Iris pigment epithelial cell (primary cell): ENCODE measurements at places on chromosomes 5 and 9.

DNA sequence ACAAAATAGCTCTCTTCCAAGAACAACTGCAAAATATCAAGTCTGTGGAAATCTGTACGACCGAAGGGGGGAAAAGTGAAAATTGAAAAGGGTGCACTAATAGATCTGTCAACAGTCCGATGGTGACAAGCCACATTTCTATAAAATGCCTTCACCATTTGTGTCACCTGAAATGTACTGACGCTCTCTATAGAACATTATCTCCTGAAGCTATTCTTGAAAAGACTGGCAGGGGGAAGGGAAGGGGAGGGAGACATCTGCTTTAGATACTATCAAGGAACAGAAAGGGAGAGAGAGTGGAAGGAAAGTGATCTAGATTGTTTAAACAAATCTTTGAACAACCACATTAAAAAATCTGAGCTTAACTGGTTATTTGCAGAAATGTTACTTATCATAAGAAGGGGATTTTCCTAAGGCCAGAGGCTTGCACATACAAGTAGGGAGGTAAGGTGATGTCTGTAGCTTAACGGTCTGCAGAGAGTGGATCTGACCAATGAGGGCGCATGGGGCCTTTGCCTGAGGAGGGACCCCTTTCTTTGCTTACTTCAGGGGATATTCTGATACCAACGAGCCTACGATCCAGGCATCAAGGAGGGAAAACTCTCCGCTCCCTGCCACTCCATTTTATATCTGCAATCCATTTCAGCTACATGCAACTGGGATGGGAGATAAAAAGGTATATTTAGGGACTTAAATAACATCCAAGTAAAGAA, 92.1 kb downstream of the CRB2 start:
- DNase-seq = no peak

- no peak for DNase-seq
Observed at GRCh38 chr5:4520559-4520958, 619.6 kb upstream of the ADAMTS16 start.

DNA sequence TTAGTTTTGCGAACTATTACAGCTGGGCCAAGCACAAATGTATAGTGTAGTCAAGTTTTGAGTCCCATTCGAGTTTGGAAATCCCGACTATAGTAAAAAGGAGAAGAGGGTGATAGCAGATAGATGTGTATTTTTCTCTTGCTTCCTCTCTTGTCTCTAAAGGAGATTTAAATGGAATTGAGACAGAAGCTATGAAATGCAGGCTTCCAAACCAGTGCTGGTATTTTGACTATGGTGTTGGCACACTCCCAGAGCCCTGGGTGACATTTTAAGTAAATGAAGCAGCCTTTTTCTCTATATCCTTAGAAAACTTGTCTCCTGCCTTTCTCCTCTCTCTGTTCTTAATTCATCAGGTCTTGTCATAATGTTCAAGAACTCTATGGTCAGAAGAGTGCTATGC, 17.7 kb upstream of the AUH start:
- DNase-seq = no peak

DNA sequence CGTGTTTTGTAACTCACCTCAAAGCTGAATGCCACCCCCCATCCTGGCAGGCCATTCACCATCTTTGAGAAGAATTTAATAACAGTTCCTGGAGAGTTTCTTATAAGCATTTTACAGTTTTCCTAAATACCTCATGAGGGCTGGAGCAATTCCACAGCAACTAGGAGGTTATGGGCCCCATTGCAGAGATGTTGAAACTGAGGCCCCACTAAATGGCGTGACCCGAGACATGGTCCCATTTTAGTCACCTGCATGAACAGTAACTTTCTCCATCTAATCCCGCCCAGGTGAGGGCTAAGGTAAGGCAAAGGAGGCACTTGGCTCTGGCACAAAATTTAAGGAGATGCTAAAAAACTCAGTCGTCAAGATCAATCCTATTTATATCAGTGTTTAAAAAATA, 77.5 kb downstream of the PPARGC1B start:
- no peak for DNase-seq

GRCh38 chr5:175599210-175599609, 58.7 kb upstream of the HRH2 start:
- DNase-seq = no peak

GRCh38 chr5:2293906-2294305, 411.2 kb upstream of the IRX4 start:
- DNase-seq = no peak

DNA sequence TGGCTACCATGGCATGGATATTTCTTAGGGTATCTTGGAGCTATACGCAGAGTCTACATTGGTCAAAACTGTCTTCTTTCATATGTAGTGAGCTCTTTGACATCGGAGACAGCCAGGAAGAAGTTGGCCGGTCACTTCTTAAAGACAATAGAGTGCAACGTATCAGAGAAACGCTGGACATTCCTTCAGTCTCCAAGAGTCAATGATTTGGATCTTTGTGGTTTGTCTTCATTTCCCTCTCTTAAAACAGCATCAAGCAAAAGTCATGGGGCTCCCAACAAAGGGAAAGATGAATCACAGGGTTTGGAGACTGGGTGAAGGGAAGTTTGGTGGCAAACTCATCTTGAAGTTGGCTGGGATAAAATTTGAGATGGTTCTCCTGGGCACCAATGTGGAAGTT, 320.1 kb downstream of the AGTPBP1 start:
- DNase-seq = no peak

DNA sequence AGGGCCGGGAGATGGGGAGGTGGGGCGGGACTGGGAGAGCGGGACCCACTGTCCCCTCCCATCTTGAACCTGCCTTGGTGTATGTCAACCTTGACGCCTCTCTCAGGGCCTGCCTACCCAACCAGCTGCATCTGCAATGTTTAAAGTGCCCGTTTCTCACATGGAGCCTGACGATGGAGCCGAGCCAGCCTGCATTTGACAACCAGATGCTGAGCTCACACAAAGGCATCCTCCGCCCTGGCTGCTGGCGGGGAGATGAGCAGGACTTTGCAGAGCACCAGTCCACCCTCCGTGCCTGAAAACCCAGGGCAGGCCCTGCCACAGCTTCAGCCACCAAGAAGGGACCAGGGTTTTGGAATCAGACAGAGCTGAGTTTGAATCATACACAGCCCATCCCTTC, 141.1 kb upstream of the SMIM23 start:
- DNase-seq = no peak

GRCh38 chr5:173602423-173602822, 14.0 kb downstream of the BOD1 start:
- DNase-seq = peak; percentile 95

GRCh38 chr9:77954013-77954665, 77.5 kb downstream of the GNAQ start:
- peak; percentile 68 for DNase-seq

- DNase-seq = peak; percentile 97
Observed at GRCh38 chr5:78677777-78678668, 29.5 kb upstream of the LHFPL2 start.

DNA sequence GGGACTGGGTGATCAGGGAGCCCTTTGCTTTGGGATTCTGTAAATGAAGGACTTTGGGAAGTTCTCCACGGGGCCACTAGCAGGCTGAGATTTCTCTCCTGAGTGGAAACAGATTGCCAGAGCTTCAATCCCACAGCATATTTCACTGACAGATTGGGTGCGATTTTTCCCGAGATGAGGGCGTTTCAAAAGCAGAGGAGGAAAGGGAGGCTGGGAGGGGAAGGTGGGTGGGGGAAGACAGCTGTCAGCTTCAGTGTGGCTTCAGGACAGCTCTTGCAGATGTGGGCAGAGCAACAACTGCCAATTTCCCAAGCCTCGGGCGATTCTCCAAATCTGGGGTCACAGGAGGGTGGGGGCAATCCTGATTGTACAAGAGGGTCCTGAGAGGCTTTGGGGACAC, 258.5 kb upstream of the ADRA1B start:
- DNase-seq = no peak

DNA sequence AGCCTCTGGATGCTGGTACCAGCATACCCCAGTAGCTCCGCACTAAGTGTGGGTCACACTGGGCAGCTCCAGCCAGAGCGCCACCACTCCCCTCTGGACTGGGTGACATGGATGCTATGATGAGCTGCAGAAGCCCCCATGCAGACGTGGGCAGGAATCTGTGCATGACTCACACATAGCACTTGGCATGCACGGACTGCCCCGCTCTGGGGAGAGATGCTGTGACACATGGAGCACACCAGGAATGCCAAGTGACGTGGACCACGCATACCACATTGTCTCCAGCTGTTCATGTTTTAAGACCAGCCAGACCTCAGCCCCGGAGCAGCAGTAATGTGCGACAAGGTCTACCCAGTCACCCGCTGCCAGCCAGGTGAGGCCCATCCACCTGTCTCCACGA, 64.1 kb downstream of the SEMA4D start:
- DNase-seq = peak; percentile 26

DNA sequence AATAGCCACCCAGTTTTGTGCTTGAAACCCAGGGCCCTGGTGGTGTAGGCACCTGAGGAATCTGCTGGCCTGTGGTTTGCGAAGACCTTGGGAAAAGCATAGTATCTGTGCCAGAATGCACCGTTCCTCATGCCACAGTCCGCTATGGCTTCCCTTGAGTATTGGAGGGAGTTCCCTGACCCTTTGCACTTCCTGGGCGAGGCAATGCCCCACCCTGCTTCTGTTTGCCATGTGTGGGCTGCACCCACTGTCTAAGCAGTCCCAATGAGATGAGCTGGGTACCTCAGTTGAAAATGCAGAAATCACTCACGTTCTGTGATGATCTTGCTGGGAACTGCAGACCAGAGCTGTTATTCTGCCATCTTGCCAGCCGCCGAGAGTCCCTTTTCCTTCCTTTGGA, 483.5 kb downstream of the AGTPBP1 start:
- DNase-seq = no peak

DNA sequence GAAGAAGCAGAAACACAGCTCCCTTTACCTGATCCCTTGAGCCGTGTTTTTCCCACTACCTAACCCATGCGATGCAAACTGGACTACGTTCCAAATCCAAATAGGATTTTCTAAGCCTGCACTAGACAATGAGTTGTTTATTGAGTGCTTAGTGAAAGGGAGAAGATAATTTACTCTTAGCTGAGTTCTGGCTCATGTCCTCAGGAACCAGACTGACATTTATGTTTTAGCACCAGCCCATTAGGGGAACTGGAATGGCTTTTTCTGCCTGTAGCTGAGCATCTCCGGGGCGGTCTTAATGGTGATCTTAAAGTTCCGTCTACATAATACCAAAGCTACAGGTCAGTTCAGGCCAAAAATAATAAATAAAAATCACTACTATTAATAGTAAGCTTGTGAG, 81.5 kb downstream of the SH3TC2 start:
- DNase-seq = no peak

DNA sequence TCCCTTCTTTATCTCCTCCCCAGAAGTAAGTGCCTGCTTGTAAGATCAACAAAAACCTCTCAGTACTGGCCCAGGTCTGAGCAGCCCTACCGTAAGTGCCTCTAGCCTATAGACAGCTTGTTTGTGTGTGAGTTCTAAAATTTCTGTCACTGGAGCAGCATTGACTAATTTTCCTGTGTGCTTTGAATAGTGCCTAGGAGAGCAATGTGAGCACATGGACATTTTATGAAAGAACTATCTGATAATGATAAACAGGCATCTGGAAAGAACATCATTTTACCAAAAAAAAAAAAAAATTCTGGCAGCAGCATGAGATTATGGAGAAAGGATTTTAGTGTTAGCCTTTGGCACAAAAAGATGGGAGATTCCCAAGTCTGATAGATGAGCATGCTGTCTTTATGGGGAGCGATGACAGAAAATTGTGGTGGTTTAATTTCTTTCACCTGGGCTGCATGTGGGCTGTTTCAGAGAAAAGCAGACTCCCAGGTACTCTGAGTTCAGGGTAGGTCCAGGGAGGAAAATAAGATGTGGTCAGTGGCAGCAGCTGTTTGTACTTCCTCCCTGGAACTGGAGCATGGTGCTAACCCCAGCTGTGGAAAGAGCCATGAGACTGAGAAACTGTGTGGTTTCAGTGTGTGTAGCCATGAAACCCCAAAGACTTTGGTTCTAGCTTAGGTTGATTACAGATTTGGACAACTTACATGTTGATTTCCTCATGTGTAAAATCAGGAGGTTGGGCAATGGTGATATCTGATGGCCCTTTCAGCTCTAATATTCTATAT, 419.9 kb downstream of the NTRK2 start:
- DNase-seq = no peak

GRCh38 chr9:4662108-4662988, at the start of gene PLPP6:
Gene PLPP6, plus strand, starts transcription at chr9:4662294. Its CDS starts 82 bp downstream, at chr9:4662376.
- DNase-seq = peak; percentile 82

DNA sequence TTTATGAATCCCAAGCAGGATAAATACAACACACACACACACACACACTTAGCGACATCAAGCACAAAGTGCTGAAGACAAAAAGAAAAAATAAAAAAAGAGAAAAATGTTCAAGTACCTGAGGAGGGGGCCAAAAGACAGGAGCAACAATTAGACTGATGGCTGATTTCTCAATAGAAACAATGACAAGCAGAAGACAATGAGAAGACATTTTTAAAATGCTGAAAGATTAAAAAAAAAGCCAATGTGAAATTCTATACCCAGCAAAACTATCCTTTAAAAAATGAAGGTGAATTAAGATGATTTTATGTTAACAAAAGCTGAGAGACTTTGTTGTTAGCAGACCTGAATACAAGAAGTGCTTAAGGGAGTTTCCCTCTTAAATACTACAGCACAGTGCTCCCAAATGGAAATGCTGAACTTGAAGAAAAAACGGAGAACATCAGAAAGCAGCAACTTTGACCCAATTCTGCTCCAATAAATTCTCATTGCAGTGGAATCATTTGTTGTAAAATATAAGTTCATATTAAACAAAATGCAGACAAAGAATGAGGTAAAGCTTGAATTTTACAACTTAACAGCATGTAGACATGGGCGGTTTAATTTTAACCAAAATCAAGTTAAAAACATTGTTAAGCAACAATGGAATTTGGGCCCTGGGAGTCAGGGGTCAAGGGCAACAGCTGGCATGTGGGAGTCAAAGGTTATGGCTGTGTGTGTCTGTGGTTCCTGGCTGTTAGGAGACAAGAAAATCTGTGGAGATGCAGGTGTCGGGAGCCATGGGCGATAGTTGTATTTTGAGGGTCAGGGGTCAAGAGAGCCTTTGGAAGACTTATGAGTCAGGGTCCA, 776 bp upstream of the RANBP17 start:
- DNase-seq = no peak

GRCh38 chr9:37988041-37988440, 81.0 kb downstream of the SHB start:
- DNase-seq = no peak

GRCh38 chr5:132777209-132778069, at the start of gene SEPTIN8:
Gene SEPTIN8, minus strand, starts transcription at chr5:132777239. Its CDS starts 102 bp downstream, at chr5:132777137.
- peak; percentile 35 for DNase-seq

- no peak for DNase-seq
Observed at GRCh38 chr5:41574391-41574790, 64.0 kb upstream of the PLCXD3 start.

DNA sequence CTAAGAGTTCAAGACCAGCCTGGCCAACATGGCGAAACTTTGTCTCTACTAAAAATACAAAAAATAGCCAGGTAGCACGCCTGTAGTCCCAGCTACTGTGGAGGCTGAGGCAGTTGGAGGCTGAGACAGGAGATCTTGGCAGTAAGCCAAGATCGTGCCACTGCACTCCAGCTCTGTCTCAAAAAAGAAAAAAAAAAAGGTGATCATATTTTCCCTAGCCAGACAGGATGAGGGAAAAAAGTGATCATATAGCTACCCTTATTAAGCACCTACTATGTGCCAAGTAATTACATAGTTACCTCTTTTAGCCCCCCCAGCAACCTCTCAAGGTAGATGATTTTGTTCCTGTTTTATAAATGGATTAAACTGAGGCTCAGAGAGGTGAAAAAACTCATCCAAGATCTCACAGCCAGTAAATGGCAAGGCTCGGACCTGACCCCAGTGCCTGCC, 18.1 kb upstream of the RPL26L1 start:
- DNase-seq = no peak
